SK-N-DZ (cell line): ENCODE measurements at places on chromosomes 3 and 15.

- no peak for DNase-seq
Measured at GRCh38 chr15:90513448-90513847, 16.3 kb upstream of the CRTC3 start.

GRCh38 chr15:78709263-78709882, 68.4 kb upstream of the CHRNB4 start:
- peak; percentile 88 for DNase-seq

DNA sequence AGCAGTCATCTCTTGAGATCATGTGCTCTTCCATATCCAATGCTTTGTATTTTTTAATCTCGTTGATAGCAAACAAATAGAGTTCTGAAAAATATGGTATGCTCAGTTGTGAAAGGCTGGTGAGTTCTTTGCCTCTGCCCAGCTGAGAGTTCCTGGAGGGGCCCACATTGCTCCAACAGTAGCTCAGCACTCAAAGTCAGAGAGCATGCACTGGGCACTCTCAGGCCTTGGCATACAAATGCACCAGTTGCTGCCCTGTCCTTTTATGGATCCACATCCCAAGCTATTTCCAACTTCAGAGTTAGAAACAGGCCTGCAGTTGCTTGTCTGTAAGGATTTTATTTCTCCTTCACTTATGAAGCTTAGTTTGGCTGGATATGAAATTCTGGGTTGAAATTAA, 181.7 kb upstream of the CHRNA7 start:
- no peak for DNase-seq

GRCh38 chr3:126850370-126851085, 132.4 kb upstream of the PLXNA1 start:
- no peak for DNase-seq

DNA sequence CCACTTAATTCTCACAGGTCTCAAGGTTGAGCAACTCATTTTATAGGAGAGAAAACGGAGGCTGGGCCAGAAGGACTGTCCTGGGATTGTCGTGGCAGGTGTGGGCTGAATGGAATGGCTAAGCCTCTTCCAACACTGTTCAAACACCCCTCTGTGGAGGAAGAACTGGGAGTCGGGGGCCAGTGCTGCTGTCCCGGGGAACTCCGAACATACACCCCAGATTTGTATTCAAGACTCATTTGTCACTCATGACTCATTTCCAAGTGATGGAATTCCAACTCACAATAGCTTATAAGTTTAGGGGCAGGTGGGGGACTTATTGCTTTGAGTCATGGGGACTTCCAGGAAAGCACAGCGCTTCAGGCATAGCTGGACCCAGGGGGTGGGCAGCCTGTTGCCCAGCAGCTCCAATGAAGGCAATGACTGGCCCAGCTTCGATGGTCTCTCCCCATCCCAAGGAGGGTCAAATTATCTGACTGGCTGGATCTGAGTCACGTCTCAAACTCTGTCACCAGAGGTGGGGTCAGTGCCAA, 72.5 kb downstream of the TM2D3 start:
- no peak for DNase-seq

- no peak for DNase-seq
Measured at GRCh38 chr3:161551697-161552096, 55.1 kb downstream of the OTOL1 start.

- no peak for DNase-seq
Measured at GRCh38 chr3:165641569-165642310, 195.5 kb downstream of the BCHE start.

- DNase-seq = no peak
Measured at GRCh38 chr15:94000606-94001005, 230.8 kb upstream of the MCTP2 start.

- no peak for DNase-seq
Measured at GRCh38 chr3:155069729-155070128, 10.4 kb upstream of the MME start.

DNA sequence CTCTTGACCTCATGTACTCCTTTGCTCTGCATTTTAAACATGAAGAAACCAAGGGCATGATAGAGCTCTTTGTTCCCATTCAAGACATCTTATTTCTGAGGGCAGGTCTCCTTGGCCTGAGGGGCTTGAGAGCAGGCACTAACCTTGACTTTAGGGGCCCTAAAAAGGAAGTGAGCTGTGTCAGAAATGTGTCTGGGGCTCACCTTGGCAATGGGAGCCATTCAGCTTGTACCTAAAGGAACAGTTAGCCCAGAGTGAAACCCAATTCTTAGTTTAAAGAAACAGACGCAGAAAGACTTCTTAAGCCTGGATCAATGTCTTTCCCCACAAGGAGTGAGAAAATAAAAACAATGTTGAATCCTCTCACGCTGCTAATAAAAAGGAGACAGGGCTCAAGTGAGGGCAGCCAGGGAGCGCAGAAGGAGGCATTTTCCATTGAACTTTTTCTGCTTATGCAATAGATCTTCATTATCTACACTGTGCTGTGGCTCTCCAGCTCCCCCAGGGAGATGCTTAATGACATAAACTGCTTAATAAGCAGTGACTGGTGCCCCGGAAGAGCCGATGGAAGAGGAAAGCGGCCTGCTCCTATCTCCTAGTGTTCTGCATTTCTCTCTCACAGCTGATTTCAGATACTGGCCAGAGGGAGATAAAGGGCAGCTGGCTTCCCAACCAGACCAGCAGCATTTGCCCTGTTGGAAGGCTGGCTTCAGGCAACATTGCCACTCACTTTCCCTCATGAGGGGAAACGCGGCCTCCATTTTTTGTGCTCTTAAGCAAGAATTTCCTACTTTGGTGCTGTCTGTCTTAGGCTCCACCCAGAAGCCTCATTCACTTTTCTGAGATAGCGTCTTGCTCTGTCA, 152.0 kb downstream of the OPA1 start:
- DNase-seq = peak; percentile 93

- DNase-seq = no peak
Measured at GRCh38 chr15:60633426-60633968, 154.6 kb upstream of the ICE2 start.
